ENCODE measurements at places on chromosomes 11 and 22.

DNA sequence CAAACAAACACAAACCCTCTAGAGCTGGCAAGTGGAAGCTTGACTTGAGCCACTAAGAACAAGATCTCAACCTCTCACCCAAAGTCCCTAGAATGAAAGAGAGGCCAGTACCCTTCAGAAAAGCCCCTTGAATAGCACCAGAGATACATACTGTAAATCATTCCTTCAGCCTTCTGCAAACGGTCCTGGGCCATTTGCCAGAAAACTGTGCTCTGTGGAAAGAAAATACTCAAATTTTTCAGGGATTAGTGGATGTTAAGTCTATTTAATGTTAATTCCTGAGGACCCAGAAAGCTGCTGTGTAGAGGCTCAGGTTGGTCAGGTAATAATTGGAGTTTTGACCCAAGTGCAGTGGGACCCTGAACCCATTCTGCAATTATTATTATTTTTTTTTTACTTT lies 16.9 kb downstream of the SERPINH1 start:
- no peak for DNase-seq

GRCh38 chr11:101974255-101974654 lies 57.9 kb upstream of the ANGPTL5 start:
- DNase-seq = no peak

GRCh38 chr11:128279866-128280265 lies 307.5 kb downstream of the ETS1 start:
- DNase-seq = no peak

GRCh38 chr11:95349345-95349942 lies 118.4 kb upstream of the SESN3 start:
- no peak for DNase-seq

DNA sequence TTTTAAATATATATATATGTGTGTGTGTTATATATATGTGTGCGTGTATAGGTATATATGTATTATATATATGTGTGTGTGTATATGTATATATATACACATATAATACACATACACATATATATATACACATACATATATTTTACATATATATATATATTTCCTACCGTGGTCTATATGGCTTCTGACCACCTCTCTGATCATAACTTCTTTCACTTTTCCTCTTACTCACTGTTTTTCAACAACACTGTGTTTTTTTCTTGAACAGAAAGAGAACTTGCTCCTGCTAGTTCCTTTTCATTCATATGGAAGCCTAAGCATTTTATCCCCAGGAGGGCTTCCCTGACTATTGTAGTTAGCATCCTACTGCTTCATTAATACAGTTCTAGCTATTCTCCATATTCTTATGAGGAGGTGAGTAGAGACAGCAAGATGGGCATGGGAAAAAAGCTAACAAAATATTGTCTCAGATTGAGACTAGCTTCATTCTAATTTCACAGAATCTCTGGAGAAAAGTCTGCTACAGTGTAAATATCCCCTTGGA lies 38.5 kb upstream of the CTSC start:
- DNase-seq = no peak

GRCh38 chr11:112844517-112844916 lies 116.7 kb upstream of the NCAM1 start:
- no peak for DNase-seq

DNA sequence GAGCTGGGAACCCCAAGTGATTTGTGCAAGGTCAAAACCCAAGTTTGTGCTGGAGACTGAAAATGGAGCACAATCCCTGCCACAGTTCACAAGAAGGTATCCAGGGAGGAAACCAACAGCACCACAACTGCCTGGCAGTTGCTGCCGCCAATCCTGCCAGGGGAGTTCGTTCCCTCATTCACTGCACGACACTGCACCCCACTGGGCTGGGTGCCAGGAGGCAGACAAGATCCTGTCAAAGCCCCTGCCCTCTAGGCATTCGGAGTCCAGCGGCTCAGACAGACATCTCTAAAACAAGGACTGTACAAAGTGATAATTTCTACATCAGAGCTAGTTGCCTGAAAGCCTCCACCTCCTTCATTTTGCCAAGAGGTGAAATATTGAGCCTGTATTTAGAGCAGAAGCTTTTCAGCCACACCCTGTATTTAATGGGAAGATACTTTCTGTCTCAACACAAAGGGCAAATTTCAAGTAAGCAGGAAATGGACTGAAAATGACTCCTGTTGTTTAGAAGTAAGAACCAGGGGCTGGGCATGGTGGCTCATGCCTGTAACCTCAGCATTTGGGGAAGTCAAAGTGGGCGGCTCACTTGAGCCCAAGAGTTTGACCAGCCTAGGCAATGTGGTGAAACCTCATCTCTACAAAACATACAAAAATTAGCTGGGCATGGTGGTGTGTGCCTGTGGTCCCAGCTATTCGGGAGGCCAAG lies 277.4 kb upstream of the NARS2 start:
- DNase-seq = no peak

DNA sequence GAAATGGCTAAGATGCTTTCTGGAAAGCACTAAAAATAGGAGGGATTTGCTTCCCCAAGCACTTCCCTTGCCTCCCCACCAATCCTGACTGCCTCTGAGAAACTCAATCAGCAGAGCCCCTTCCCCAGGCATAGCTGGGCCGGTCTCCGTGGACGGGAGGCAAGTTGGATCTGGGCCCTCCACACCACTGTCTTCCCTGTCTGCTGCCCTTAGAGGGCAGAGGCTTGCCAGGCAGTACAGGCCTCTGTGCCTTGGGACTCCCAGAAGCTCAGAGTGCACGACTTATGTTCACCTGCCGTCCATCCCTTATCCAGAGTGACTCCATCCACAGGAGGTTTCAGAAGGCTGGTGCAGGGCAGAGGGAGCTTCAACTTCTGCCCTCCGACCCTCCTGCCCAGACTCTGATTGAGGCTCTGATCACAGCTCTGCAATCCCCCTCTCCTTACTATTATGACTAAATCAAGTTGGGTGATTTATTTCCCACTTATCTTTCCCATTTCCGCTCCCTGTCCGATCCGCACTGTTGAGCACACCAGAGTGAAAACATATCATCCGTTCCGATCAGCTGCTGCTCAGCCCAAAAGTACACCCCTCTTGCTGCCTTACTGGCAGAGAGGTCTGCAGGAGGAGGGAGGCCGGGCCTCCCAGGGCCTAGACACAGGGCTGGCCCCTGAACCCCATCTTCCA lies 71.8 kb downstream of the DSCAML1 start:
- no peak for DNase-seq

GRCh38 chr22:48868554-48868953 lies 959.1 kb downstream of the BRD1 start:
- no peak for DNase-seq

- DNase-seq = no peak
Measured at GRCh38 chr22:32888976-32889375, 87.5 kb downstream of the TIMP3 start.

- no peak for DNase-seq
Measured at GRCh38 chr22:46829941-46830715, 67.7 kb downstream of the TBC1D22A start.

GRCh38 chr11:134658481-134659225 lies 246.6 kb upstream of the B3GAT1 start:
- DNase-seq = no peak
